Fibroblast of skin of right quadriceps (primary cell): ENCODE measurements at places on chromosomes 4 and X.
A peak's percentile ranks its signal among the peaks of the same experiment; 100 is the strongest.

- peak; percentile 37 for DNase-seq
Measured at GRCh38 chrX:13119386-13119785, 75.0 kb upstream of the FAM9C start.

- no peak for DNase-seq
Measured at GRCh38 chr4:52903273-52903672, 41.2 kb downstream of the RASL11B start.

- DNase-seq: no peak
Measured at GRCh38 chr4:74335341-74336021, 27.2 kb downstream of the EPGN start.

GRCh38 chr4:121796283-121796682 lies 4.8 kb upstream of the EXOSC9 start:
- DNase-seq: peak; percentile 58

GRCh38 chr4:99863-100262 lies 24.4 kb upstream of the ZNF718 start:
- DNase-seq: no peak

DNA sequence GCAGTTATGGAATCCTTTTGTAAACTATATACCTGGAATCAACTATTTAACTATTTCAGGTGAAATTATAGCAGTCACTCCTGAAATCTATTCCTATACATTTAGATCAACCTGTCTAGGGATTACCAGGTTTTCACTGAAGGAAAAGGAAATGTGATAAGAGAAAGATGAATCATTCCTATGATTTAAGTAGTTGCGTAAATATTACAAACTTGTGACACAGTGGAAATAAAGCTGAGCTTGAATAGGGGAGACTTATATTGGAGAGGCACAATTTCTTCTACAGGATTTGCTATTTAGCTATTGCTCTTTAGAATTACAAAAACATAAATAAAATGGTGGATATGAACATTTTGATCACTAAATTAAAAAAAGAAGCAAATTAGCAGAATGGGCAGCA lies 284.1 kb upstream of the EPHA5 start:
- DNase-seq: no peak

DNA sequence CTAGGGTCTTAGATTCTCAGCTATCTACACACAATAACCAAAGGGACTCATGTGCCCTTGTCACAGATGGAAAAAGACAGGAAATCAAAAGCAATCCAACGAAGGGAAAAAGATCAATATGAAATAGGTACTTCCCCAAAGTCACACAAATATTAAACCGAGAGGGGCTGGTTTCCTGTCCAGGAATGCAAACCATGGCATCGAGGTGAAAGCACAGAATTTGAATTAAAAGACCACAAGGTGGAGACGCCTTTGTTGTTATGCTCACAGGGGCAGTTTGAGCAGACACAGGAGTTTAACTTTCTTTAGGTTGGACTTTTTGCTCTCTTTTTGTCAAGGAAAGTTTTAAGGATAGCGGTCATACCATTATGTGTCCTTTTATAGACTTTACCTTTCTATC lies 14.3 kb downstream of the H2BW1 start:
- DNase-seq: no peak

DNA sequence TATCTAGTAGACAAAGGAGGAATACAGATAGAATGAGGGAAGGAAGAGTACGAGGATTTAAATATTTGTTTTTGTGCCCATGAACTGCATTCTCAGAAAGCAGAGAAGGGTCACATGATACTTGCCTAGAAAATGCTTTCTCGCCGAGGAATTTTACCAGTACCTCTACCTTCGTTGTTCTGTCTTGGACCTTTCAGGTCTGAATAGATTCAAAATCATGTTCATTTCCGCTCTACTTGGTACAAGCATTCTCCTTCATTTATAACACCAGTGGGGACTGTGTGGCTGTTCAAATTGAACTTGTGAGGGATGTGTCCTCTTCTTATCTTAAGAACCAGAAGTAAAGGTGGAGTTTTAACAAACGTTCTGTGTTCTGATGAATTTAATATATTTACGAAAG lies 1.9 kb downstream of the USP38 start:
- DNase-seq: no peak
